Activated T-helper 1 cell treated with Interleukin-2 at 50 U/mL for 16 hours (primary cell): ENCODE measurements at places on chromosomes 16 and 17.
A peak's percentile ranks its signal among the peaks of the same experiment; 100 is the strongest.

GRCh38 chr16:53457670-53458069 is 23.4 kb downstream of the RBL2 start:
- DNase-seq: peak; percentile 54

- no peak for DNase-seq
Measured at GRCh38 chr16:53089434-53090285, 34.9 kb downstream of the CHD9 start.

DNA sequence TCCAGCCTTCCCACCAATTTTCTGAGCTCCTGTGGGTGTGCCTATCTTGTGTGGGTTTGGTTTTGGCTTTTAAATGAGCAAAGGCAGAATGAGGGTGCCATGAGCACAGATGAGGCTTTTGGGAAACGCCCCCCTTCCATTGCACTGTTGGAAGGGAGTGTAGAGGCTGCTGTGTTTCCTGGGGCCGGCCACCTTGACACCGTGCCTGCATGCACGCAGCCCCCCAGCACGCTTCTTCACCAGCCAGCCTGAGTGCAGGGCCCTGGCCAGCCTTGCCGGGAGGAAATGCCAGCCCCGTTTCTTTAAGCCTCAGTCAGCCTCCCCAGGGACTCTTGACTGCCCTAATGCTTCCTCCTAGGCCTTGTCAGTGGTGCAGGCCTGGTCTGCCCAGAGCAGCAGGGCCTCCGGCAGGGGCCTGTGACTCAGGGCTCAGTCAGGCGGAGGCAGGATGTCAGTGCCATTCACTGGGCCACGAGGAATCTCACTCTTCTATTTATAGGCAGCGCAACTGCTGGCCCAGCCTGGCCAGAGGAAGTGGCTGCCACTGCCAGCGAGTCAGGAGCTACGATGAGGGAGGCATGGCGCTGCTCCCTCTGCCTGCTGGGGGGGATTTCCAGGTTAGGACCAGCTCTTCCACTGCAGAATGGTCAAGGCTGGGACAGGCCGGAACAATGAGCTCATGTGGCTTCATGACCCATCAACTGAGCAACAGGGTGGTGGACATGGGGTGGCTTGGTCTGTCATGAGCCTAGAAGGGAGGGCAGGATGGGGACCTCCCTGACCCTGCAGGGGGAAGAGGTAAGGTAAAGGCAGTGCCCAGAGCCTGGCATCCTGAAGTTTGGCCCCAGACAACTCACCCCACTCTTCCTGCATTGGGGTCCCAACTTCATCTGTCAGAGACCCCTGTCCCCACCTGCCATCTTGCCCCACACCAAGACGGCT is 205.2 kb downstream of the RAB11FIP4 start:
- no peak for DNase-seq

GRCh38 chr16:73371584-73372319 is 323.8 kb upstream of the ZFHX3 start:
- DNase-seq: no peak
